ENCODE measurements at places on chromosomes 1 and 21.

DNA sequence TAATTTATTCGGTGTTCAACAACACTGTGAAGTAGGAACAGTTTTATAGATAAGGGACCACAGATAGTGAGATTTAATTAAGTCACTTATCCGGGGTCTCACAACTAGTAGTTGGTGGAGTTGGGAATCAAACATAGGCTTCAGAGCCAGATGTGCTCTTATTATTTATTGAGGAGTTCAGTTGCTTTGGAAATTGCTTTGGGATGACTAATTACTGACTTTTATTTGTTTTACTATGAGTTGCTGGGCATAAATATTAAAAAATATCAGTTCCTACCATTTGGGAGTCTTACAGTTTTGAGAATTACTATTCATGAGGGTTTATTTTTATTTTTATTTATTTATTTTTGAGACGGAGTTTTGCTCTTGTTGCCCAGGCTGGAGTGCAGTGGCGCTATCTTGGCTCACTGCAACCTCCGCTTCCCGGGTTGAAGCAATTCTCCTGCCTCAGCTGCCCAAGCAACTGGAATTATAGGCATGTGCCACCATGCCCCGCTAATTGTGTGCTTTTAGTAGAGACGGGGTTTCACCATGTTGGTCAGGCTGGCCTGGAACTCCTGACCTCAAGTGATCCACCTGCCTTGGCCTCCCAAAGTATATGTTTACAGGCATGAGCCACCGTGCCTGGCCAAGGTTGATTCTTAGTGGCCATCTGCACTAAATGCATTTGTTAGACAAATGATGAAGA lies 27.7 kb downstream of the THRAP3 start:
- DNase-seq = no peak

- no peak for DNase-seq
These were observed 20.0 kb upstream of the PADI1 start for GRCh38 chr1:17184822-17185484.

DNA sequence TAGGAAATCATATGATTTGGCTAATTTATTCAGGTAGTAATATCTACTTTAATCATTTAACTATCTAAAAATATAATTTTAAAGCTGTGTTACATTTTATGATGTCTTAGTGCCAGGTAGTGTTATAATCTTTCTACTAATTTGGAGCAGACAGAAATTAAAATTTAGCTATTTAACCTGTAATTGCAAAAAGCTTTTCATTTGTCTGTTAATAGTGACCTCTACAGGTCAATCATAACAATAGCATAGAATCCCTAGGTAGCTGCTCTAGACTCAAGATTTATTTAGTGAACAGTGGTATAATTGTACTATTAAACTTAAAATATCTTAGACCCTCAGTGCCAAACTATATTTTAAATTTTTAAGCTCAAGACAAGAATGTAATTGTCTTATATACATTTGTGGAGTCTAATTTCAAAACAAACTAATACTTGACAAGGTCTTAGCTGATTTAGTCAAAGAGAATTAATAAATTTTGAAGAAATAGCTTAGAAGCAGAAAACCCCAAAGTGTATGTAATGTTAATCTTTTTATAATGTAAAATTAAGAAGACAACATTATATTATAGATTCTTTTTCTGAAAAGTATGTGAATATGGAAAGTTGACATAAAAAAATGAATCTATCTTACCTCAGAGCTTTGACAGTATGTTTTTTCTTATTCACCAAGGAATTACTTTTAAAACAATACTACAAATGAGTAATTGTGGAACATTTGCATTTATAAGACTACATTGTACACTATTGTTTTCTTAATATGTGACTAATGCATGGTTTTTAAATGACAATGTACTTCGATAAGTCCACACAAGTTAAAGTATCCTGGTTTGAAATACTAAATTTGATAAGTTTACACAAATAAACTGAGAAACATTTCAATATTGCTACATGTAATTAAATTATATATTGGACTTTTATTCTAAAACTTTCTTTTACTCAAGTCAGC lies 64.1 kb upstream of the RNPC3 start:
- no peak for DNase-seq

DNA sequence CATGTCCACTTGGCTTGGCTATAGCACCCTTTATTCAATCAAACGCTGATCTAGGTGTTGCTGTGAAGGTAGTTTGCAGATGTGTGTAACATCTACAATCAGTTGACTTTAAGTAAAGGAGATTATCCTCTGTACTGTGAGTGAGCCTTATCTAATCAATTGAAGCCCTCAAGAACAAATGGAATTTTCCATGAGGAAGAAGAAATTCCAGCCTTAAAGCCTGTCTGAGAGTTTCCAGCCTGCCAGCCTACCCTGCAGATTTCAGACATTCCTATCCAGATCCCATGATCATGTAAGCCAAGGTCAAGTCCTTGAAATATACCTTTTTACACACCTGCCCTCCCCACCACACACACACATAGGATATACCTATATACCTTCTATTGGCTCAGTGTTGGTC lies 696.7 kb downstream of the MRPL39 start:
- no peak for DNase-seq

DNA sequence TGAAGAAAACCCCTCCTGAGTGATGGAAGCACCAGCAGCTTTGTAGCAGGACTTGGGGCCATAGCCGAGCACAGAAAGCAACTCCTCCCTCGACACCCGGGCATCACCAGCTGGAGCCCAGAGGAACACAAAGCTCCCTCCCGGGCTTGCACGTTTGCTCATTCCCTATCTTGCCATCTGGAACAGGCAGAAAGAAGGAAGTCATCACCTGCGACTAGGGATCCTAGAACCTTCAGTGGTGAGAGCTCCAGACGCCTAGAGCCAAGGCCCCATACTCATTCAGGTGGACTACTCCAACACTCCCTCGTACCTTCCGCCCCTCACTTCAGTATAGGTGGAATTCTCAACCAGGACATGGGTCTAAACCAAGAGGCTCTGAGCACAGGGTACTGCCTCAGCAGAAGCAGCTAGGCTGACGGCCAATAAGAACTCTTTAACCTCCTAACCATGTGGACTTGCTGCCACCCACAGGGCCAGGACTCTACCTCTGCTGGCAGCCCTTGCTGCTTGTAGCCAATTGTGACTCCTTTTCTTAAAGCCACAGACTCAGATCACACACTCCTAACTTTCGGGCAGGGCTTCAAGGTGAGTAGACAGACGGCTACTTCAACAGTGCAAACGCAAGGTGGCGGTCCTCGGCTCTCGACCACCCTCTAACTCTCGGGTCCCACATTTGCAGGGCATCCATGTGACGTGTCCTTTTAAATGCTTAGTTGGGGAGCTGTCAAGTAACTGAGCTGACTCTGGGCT lies 65.4 kb downstream of the NPHP4 start:
- DNase-seq = no peak

DNA sequence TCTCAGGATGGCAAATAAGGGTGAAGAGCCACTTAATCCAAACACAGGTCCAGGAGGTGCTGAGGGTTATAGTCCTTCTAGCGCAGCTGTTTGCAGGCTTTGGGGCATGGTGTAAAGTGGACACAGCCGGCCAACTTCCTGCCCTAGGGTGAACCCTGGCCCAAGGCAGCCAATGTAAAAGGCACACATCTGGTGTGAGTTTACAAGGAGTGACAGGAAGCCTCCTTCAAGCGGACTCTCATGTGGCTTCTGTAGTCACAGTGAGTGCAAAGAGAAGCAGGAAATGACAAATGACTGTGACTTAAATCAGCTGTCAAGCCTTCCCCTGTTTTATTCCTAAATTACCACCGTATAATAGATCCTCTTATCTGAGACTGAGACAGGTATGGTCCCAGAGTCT lies 213.0 kb downstream of the CRB1 start:
- no peak for DNase-seq

Data from hypothalamus (tissue), 51 donors.